Cortex of kidney (tissue), 1 donor: ENCODE measurements at places on chromosomes 7 and 10.

- no peak for DNase-seq
Measured at GRCh38 chr7:81845744-81846241, 75.9 kb upstream of the HGF start.

DNA sequence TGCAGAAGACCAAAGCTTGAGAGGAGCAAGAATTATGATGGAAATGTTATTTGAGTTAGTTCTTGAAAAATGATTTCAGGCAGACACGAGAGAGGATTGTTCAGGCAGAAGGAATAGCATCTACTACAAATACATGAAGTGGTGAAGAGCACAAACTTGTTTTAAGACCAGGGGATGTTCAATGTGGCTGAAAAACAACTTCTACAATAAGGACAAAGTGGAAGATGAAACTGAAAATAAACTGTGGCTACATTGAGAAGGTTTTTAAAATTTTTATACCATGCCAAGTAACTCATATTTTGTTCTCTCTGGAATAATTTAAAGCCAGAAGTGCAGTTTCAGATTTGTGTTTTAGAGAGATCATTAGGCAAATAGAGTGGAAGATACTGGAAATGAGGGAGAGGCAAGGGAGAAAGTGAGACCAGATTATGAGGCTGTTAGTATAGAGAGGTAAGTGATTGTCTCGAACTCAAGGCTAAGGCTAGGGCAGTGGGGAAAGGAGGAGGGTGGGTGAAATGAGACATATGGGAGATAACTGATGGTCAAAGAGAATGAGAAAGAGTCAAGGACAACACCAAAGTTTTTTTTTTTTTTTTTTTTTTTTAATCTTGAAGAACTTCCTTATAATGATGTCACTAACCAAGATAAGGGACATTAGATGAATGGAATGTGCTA lies 115.4 kb downstream of the MDFIC start:
- no peak for DNase-seq

DNA sequence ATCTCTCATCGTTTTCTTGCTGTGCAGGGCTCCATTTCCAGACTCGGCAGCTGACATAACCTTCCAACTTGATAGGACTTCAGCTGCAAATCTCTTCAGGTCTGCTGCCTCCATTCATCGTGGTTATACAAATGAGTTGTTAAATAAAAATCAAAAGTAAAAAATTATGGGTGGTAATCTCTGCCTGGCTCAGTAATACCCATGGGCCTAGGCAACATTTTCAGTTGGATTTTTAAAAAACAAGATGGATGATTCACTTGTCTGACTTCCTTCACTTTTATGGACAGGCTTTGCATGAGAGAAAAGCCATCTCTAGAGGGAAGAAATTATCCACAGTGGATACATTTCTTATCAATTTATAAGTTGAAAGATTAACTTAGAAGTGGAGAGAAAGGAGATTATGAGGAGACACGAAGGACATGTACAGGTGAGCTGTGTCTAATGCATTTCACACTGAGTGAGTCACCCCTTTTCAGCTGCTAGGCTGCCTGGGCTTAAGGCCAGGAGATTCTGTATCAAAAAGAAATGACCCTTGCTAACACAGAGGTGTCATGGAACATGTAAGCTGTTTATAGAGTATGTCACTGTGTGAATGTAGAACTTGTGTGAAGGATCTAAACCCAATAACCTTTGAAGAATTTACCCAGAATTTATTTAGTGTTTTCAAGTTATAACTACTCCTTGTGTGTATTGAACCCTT lies 495.1 kb downstream of the AUTS2 start:
- no peak for DNase-seq

- no peak for DNase-seq
Measured at GRCh38 chr10:128274938-128275337, 148.7 kb upstream of the MKI67 start.

DNA sequence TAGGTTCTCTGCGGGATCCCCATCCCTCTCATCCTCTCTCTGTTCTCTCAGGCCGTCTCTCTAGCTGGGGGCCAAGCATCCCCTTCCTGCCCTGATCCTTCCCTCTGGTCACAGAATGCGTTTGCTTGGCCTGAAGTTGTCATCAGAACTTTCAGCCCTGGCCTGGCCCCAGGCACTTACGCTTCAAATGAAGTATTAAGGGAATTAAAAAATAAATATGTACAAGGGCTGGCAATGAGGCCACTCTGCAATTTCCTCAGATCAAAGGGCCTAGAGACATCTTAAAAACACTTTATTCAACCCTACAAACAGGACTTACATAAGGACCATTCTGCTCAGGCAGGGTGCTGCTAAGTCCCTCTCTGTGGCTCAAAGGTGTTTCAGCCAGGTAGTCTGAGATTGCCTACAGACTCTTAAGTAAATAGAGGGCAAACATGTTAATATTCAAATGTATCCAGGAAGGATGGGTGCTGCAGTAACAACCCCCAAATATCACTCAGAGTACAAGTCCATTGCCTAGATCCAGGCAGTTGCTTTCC lies 16.0 kb downstream of the SFTPD start:
- no peak for DNase-seq

GRCh38 chr10:131955591-131956340 lies 26.0 kb downstream of the BNIP3 start:
- DNase-seq: no peak

DNA sequence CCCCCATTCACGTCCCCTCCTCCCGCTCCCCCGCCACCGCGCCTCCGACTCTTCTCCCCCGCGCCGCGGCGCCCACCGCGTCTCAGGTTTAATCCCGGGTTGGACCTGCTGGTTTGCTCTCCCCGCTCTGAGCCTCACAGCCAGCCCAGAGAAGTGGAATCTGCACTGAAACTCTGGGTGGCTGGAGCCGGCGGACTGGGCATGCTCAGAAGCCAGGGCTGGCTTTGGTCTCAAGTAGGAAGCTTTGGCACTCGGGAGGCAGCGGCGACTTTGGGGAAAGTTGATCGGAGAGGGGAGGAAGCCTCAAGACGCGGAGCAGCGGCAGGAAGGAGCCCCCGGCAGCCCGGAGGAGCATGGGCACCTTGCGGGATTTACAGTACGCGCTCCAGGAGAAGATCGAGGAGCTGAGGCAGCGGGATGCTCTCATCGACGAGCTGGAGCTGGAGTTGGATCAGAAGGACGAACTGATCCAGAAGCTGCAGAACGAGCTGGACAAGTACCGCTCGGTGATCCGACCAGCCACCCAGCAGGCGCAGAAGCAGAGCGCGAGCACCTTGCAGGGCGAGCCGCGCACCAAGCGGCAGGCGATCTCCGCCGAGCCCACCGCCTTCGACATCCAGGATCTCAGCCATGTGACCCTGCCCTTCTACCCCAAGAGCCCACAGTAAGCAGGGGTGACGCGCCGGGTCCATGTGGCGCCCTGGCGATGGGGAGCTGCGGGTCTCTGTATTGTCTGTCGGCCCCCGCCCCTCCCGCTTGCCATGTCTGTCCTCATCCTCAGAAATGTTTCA lies at the start of gene PRKG1:
PRKG1 (plus strand) TSS at position 250 of the 791 bp plus-strand sequence.
- no peak for DNase-seq

DNA sequence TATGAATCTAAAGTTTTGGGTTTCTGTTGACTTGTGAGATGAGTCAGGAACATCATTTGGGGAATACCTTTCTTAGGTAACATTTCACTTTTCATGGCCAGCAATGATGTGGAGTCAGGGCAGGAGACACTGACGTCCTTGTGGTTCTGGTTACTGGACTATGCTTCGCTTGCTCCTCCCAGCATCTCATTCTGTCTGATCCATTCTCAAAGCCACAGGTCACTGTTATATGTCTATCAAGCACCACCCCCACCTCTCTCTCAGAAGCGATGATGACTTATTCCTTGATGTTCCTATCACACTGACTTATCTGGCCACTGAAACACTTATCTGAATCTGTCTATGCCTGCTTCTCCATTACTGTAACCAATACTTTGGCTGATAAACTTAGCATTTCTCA lies 51.6 kb downstream of the TES start:
- no peak for DNase-seq

DNA sequence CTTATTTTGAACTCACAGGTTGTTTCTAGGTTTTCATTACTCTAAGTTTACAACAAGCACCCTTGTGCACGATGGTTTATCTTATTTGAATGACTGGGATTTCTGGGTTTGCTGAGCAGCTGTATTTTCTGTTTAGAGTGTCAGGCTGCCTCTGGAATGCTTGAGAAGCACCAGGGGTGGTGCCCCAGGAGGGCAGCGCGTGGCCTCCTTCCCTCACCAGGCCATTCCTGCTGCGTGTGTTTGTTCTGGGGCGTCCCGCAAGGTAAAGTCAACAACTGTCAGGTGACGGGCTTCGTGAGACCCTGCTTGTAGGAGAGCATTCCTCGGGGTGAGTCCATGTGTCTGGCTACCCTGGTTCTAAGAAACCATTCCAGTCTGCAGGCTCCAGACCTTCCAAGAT lies 54.9 kb downstream of the FAM171A1 start:
- DNase-seq: no peak

DNA sequence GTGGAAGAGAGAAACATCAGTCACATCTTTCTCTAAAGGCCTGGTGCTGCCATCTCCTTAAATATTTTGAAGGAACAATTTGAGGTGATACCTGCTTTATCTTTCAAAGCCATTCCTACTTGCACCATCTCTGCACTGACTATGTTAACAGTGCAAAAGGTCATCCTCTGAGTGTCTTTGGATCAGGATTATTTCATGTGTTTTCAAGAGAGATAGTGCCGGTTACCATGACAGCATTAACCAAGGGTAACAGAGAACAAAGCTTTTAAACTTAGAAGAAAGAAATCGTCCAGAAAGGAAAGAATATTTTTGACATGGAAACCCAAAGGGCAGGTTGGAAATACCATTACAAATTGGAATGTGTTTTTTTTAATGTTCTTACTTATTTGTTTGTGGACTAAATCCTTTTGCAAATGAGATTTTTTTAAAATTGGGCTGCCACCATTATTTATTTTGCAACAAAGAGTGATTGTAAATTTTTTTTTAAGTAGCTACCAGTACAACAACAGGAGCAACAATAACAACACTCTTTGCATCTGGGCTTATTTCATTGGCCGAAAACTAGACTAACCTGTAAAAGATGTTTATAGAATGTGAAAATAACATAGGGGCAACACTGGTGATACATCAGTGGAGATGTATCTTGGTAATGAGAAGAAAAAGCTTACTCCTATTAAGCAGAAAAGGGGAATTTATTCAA lies 234.2 kb downstream of the CREB5 start:
- DNase-seq: no peak

DNA sequence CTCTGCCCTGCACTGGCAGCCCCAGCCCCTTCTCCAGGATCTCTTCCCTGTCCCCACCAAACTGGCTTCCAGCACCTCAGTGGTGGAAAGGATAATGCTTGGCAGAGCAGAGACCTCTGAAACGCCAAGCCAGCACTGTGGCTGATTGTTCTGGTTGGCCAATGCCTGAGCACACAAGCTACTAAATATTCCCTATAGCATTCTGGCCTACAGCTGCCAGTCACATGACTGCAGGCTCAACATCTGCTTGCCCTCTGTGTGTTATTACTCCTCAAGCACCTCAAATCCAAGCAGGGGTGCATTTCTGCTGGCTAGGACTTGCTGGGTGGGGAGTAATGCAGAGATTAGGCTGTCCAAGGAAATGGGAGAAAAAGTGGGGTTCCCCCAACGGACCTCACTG lies 6.1 kb downstream of the TBATA start:
- DNase-seq: no peak

- no peak for DNase-seq
Measured at GRCh38 chr7:43791-44540, 148.4 kb upstream of the FAM20C start.

DNA sequence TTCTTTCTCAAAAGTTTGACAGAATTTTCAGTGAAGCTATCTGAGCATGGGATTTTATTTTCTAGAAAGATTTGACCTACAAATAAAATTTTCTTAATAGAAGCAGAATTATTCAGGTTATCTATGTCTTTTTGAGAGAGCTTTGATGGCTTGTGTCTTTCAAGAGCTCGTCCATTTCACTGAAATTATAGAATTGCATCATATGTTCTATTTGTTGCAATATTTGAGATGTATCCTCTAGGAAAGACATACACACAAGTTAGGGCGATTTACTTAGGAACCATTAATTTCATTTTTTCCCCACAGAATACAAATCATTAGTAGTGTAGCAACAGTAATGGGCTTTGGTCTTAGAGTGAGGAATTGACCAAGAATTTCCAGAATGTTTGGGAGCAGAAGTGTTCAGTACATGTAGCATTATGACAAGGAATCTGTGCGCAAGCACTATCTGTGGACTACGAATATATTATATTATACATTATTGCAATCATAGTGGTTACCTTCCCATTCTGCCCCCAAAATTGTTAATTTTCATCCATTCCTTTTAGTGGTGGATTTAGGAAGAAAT lies 12.8 kb upstream of the COL17A1 start:
- no peak for DNase-seq

- DNase-seq: no peak
Measured at GRCh38 chr7:49520951-49521350, 252.5 kb upstream of the VWC2 start.

- DNase-seq: no peak
Measured at GRCh38 chr7:81170291-81170690, 251.4 kb upstream of the SEMA3C start.

DNA sequence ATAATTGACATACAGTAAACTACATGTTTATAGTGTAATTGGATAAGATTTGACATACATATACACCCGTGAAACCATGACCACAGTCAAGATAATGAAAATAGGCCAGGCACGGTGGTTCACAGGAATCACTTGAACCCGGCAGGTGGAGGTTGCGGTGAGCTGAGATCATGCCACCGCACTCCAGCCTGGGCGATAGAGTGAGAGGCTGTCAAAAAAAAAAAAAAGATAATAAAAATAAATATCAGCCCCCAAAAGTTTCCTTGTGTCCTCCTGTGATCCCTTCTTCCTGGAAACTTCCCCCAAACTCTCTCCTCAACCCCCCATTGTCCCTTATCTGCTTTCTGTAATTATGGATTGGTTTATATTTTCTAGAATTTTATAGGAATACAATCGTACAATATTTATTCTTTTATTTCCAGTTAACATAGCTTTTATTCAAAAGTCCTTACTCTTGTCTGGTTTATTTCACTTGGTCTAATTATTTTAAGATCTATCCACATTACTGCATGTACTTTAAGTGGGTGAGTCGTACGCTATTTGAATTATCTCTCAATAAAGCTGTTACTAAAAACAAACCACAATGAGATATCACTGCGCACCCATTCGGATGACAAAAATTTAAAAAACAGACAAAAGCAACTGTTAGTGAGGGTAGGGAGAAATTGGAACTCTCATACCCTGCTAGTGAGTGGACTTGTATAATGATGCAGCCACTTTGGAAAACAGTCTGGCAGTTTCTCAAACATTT lies 30.1 kb upstream of the TNPO3 start:
- DNase-seq: no peak

DNA sequence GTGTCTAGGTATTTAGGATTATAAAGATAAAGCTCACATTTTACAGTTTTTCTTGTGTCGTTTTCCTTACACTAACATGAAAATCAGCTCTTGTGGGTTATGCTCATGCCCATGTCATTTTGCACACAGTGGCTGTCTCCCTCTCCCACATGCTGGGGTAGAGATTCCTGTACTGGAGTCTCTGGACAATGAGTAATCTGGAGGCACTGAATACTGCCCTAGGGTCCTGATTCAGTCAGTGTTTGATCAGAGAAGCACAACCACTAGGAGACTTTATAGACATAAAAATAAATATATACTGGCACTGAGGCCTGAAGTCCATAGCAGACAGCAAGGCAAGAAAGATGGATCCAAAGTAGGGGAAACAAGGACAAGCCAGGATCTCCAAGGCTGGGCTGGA lies 1008.8 kb downstream of the KCNMA1 start:
- no peak for DNase-seq

- no peak for DNase-seq
Measured at GRCh38 chr10:26780106-26780792, 80.5 kb downstream of the ABI1 start.
